C1 segment of cervical spinal cord (tissue), 14 donors: ENCODE measurements at places on chromosomes 2 and 18.

GRCh38 chr2:41663056-41663455, 384.8 kb upstream of the PKDCC start:
- DNase-seq = no peak

DNA sequence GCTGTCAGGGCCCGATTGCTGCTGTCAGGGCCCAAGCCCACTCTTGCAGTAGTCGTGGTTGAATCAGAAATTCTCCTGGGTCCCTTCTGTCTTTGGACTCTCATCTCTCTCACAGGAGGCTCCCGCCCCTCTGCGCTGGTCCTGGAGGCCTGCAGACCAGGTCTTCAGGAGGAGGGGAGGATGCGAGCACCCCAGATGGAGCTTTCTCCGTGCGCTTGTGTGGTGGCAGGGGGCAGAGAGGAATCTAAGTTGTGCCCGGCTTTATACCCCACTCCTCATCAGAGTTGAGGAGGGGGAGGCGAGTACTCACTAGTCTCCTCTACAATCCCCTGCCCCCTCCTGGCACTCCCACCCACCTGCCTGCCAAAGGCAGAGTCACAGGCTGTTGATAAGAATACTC, 10.4 kb downstream of the EN1 start:
- DNase-seq = no peak

GRCh38 chr18:41311571-41312547, 643.2 kb upstream of the PIK3C3 start:
- no peak for DNase-seq

DNA sequence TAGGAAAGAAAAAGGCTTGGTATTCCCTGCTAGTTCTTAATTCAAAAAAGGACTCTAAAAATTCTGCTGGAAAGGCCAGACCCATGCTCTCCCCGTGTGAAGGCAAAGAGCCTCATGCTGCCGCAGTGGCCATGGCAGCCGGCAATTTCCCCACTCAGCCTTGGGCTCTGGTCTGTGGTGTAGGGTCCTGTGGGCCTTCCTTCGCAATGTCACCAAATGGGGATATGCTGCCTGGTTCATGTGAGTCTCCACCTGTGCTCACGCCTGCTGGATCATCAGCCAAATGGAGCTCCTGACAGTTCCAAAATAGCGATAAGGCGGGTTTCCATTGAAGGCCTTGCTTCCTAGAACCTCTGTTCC, 282.8 kb upstream of the ATP5MC3 start:
- no peak for DNase-seq

GRCh38 chr2:63379451-63379850, 208.8 kb downstream of the WDPCP start:
- no peak for DNase-seq

DNA sequence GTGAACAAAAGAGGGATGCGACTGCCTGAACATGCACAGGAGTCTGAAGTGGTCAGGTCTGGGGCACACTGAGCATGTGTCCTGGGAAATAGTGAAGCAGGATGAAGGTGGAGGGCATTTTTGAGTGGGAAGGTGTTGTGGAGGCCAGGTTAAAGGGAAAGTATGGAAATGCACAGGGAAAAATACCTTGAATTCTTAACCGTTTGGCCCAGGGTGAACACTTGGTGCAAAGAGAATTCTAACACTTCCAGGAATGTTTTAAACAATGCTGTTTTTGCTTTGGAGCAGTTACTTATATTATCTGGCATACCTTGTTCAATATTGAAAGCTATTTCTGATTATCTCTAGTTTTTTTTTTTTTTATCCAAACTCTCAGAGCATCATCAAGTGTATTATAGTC, 623.5 kb downstream of the DCC start:
- no peak for DNase-seq

- DNase-seq = no peak
These were observed 176.1 kb downstream of the KLHL29 start for GRCh38 chr2:23561088-23561487.

- no peak for DNase-seq
These were observed 149.7 kb downstream of the INHBB start for GRCh38 chr2:120495586-120495985.

- no peak for DNase-seq
These were observed 69.6 kb downstream of the RDH14 start for GRCh38 chr2:18490901-18491300.

DNA sequence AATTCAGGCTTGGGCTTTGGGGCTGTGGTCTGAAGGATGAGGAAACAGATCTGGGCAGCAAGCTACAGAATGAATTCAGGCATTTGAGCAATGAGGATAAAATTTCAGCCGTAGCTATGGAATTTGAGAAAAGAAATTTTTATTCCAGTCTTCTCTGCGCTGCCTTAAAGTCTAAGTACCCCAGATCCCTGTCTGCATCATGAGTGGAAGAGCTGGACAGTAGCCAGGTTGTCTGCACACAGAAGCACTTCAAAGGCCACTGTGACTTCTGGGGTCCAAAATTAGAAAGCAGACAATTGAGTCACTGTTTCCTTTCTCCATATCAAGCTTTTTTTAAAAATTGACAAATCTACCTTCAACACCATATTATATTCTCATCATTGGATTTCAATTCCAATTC, 787.6 kb upstream of the GCFC2 start:
- DNase-seq = no peak

- DNase-seq = peak; percentile 29
These were observed 21.0 kb upstream of the PAX3 start for GRCh38 chr2:222319586-222320435.

- no peak for DNase-seq
These were observed 154.1 kb downstream of the GALNT14 start for GRCh38 chr2:30984148-30984547.

DNA sequence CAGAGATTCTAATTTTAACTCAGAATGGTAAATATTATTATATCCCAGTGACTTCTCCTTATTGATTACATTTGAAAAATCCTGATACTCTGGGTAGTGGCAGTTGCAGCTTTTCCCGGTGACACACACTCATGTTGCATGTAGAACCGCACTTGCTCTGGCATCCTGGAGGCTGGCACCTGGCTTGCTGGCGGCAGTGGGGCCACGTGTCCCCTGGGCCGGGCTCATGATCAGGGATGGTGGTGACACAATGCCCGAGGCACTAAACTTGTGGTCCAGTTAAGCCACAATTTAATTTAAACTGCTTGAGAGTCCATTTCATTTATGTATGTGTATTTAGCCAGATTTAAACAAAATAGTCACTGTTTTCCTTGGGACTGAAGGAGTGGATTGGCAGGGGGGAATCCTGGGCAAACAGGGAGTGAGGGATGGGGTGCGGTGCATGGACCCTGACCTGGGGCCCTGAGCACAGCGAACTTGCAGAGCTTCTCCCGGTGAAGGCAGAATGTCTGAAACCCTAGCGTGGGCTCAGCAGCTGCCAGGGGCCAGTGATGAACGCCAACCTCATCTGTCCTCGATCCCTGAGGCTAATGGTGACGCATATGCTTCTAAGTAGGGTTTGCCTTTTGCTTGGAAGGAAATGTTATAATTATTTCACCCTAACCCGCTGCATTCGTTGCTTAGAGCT, 50.0 kb downstream of the KCNG2 start:
- no peak for DNase-seq

GRCh38 chr18:51802569-51803428, 537.2 kb upstream of the DCC start:
- no peak for DNase-seq

GRCh38 chr18:9094307-9095226, 7.9 kb upstream of the NDUFV2 start:
- no peak for DNase-seq

GRCh38 chr2:107466984-107467773, 359.5 kb upstream of the RGPD4 start:
- no peak for DNase-seq

GRCh38 chr2:178947006-178947405, 102.9 kb downstream of the CCDC141 start:
- no peak for DNase-seq

DNA sequence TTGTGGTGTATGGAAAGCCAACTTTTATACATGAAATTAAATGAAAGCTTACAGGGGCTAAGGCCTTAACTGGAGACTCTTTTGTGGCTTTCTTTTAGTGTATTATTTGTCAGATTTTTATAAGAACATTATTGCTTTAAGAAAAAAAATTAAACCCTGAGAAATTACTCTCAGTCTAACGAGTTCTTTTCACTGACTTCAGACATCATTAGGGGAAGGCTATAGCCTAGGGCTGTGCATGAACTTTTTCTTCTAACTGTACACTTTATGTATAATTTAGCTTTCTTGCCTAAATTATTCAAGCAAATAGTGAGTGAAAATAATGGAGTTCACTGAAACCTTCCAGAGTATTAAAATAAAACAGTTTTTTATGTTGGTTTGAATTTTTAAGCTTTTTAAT, 151.1 kb upstream of the MEIS1 start:
- no peak for DNase-seq

- no peak for DNase-seq
These were observed 58.1 kb downstream of the NCKAP1 start for GRCh38 chr2:182980115-182980514.

DNA sequence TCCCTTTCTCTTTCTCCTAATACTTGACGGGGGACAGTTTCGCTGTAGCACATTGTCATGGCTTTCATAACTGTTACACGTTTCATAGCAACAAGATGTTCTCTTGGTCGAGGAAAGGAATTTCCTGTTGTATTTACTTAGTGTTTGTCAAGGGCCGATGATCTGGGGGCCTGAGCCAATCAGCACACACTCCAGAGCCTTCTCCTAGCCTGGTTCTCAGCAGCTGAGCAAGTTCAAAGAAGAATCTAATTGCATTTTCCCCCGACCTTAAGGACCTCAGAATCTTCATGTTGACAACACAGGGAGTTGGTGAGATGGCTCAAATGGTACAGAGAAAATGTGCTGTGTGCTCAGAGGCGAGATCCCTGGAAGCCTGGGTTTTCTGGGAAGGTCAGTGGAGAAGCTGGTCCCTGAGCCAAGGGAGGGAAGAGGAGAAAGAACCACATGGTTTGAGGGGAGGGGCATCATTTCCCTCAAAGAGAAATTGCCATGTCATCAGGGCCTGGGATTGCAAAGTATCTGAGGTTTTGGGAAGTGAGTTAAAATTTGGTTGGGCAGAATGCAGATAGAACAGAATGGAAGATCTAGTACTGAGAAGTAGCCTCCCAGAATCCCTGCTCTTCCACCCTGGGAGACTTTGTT, 76.9 kb upstream of the AGAP1 start:
- DNase-seq = no peak

- no peak for DNase-seq
These were observed 257.2 kb upstream of the SALL3 start for GRCh38 chr18:78722386-78722785.

DNA sequence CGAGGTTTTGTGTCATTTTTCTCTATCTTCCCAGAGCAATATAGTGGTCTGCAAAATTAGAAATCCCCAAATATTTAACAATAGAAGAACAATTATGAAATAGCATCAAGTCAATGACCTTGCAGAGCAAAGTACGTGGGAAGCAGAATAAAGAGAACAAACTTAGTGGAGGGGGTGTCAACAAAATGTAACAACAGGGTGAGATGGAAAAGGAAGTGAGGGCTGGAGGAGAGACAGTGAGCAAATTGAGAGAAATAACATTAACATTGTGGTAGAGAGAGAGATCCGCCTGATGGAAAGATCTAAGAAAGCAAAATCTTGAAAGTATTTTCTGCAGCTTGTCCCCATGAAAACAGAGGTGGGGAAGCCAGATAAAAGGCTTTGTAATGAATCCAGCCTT, 23.4 kb downstream of the ARHGAP15 start:
- DNase-seq = no peak

- no peak for DNase-seq
These were observed 14.8 kb upstream of the TFPI start for GRCh38 chr2:187569042-187569441.

DNA sequence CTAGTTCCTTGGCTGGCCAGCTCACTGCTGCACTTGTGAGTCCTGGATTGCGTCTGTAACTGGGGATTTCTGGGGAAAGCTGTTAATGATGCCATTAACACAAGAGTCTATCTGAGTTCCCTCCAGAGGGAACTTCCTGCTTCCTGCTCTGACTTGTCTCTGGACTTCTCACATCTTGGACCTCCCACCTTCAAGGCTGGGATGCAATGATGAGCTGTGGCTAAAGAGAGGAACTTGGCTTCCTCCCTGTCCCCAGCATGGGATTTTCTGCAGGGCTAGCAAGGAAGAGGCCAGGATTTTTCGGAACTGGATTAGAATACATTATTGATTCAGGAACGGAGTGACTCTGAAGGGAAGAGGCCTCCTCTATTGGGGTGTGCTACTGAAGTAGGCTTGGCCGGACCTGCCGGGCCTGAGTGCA, 155.5 kb downstream of the CLIP4 start:
- DNase-seq = no peak

DNA sequence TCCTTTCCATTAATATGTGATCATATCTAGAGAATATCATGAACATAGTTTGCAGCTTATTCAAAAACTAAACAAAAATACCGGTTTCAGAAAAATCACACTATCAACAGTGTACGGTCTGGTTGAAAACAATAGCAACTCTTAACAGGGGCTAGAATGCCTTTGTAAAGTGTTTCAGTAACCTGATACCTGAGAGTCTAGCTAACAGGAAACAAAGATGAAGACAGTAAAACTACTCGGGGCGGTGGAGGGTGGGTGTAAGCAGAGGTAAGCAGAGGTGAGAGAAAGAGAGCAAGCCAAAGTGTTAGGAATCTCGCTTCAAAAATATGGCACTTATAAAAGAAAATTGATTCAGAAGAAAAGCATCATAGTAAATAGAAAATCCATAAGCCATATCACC, 109.0 kb upstream of the RGPD4 start:
- DNase-seq = no peak

GRCh38 chr2:217127744-217128143, 267.9 kb upstream of the TNP1 start:
- no peak for DNase-seq

GRCh38 chr2:65438137-65438899, 5.9 kb upstream of the SPRED2 start:
- no peak for DNase-seq

- no peak for DNase-seq
These were observed 22.1 kb upstream of the KCNG2 start for GRCh38 chr18:79775441-79776221.

- no peak for DNase-seq
These were observed 31.0 kb upstream of the GALR1 start for GRCh38 chr18:77218642-77219041.

DNA sequence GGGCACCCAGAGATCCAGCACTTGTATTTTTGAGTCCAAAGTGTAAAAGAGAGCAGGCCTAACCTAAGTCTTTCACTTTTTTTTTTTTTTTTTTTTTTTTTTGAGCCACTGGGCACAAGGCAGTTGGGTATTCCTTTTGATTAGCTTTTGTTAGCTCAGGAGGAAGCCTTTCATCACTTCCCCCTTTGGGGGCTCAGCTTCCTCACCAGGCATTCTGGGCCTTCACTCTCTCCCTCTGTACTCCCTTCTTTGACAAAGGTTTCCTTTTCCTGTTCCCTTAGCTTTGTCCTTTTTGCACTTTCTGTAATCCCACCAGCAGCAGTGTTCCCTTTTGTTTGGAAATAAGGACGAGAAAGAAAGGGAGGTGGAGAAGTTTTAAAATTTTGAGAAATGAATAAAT, 88.2 kb downstream of the PKP4 start:
- no peak for DNase-seq
